Mucosa of gallbladder (tissue), 1 donor: ENCODE measurements at places on chromosomes 2 and 18. TPM values are rescaled to one million over a fixed set of nuclear protein-coding genes. Genes with fewer than 3 reads are reported as not detected.
A peak's percentile ranks its signal among the peaks of the same experiment; 100 is the strongest.

Gene WNT10A
- total RNA-seq, result 0.12 TPM

Gene TUBB8B
- total RNA-seq, result not detected

GRCh38 chr2:16644221-16644925 is 21.3 kb downstream of the CYRIA start:
- no peak for DNase-seq

GRCh38 chr2:110752871-110753270 is 20.5 kb downstream of the ACOXL start:
- no peak for DNase-seq

- DNase-seq, result peak; percentile 42
Observed at GRCh38 chr18:32373995-32374394, 96.7 kb downstream of the GAREM1 start.

DNA sequence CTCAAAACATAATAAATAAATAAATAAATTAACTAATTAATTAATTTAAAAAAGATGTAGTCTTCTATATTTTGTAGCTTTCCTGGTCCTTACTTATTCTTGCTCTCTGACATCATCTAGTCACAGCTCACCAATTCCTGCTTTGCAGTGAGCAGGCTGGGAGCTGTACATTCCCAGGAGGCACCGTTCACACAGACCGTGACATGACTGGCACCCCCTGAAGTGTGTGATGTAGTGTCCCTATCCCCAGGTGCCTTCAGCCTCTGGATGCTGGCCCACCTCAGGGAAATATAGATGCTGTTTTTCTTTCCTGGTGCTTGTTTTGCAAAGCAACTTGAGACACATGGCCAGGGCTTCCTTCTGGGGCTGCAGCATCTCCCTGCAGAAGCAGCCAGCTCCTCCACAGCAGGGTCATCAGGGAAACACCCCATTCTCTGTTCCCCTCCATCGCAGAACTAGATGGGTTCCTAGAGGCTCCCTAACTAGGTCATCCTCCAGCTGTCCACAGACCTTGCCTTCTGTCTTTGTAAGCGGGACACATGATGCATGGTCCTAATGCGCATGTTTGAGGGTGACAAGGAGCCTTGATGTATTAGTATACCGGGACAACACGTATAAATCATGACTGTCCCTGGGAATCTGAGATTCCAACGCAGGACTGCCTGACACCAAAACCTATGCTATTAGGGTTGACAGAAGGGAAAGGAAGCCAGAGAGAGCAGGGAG is 76.4 kb downstream of the RHOB start:
- no peak for DNase-seq

Gene STPG4
- total RNA-seq, result 0.20 TPM

DNA sequence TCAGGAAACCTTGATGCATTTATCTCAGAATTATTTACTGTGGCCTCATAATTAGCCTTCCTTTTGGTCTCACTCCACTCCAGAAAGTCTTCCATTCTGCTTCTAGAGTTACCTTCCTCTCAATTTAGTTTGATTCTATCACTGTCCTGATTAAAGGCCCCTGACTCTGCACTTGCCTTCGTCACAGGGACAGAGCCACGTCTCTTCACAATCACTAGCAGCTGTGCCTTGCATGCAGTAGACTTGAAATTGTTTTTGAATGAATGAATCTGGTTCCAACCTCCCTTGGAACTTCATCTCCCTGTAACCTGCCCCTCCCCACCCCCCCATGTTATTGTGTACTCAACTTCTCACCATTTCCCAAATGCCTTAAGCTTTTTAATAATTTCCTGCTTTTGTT is 52.4 kb downstream of the OSBPL6 start:
- DNase-seq, result no peak

DNA sequence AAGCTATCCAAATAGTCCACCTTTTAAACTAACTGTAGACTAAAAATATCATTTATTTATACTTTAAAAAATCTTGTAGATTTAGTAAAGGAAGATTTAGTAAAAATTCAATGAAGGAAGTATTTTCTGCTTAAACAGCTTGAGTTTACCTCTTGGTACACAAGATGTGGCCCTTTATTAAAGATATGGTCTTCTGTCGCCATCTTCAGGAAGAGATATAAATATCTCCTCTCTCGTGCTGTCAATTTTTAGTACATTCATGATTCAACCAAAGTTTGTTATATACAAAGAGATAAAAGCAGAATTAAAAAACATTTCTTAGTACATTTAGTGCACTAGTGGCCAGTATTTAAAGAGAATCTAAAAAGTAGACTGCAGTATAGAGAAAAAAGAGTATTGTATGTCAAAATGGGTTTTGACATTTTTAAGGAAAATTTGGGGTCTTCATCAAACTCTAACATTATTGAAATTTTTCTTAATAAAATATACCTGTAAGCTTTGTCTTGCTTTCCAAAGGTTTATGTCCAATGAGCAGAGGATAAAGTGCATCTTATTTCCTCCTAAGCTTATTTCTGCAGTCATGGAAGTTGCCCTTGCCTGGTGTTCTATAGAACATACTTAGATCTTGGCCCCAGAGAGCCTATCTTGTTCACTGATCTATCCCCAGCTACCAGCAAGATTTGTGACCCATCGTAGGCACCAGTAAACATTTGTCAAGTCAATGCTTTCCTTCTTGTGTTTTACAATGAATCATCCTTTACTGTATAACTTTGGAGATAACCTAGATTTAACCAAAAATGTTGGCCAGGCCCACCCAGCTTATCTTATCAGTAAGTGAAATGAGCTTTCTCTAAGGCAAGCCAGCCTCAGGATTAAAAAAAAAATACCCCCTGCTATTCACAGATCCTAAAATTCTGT is 18.5 kb upstream of the EML6 start:
- no peak for DNase-seq

Gene TDRD15
- total RNA-seq, result not detected

Gene MEP1B
- 0.78 TPM for total RNA-seq

Gene CENPA
- total RNA-seq, result 1.3 TPM

GRCh38 chr2:64474121-64474571 is 20.2 kb downstream of the LGALSL start:
- no peak for DNase-seq

DNA sequence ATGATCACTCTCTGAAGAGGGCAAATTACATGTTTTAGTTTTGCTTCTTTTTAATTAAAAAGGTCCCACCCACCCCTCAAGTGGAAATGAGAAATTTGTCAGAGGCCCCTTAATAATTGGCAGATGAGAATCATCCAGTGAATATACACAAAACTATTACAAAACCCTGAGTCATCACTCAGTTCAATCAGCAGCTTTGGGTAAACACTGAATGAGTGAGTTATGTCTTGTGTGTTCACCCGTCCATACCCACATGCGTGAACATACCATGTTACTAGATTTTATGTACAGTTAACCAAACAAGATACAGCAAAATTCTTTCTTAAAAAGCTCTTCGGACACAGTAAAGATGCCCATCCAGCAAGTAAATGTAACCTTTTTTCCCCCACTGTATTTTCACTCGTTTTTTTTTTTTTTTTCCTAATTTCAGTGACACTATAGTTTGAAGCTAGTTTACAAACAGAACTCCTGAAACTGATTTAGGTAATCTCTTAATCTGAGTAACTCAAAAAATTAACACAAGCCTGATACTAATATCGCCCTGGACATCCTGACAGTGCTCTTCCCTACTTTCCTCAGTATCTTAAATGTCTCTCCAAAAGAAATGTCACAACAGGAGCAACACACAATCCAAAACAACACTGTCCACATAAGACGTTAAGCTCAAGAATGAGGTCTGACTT is 1.4 kb downstream of the PSME4 start:
- DNase-seq, result no peak

- no peak for DNase-seq
Observed at GRCh38 chr2:54760310-54760709, 36.8 kb downstream of the EML6 start.

- DNase-seq, result peak; percentile 71
Observed at GRCh38 chr2:42060718-42061619, 13.1 kb downstream of the PKDCC start.

Gene CPO
- total RNA-seq, result 0.23 TPM

- no peak for DNase-seq
Observed at GRCh38 chr2:198762441-198762840, 695.3 kb downstream of the SATB2 start.

GRCh38 chr2:241443486-241444223 is 64.7 kb downstream of the STK25 start:
- DNase-seq, result peak; percentile 63

DNA sequence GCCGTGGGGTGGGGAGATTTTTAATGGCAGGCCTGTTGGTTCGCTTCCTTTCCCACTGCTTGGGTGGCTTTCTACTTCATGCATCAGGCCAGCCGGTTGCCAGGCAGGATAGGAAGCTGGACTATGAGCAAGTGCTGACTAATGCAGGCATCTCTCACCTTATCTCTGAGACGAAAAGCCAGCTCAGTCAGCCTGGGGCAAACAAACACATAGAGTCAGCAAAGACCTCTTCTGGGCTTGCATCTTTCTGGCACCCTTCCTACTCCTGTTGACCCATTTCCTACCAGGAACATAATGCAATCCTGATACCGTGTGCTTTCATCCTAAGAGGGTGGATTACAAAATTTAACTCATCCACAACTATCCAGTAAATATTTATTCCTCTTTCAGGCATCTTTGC is 416.6 kb upstream of the MEX3C start:
- DNase-seq, result peak; percentile 34

Gene HOXD10
- not detected for total RNA-seq

GRCh38 chr2:191233533-191233932 is 11.7 kb upstream of the MYO1B start:
- DNase-seq, result no peak

DNA sequence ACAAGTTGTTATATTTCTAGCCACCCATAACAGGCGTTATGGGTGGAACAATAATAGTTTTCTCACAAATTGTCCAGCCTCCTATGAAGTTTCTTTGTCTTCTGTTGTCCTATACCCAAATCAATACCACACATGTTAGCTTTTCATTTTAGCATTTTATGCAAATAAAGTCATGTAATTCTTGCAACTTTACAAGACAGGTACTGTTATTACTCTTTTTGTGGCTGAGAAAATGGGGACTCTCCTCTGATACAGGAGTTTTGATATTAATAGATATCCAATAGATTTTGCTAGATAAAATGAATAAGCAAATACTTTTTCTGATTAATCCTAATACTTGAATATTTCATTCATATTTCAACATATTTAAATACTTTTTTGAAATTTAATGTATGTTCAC is 151.0 kb downstream of the PMAIP1 start:
- DNase-seq, result no peak
